ENCODE measurements at places on chromosomes 16 and 17. TPM values are rescaled to one million over a fixed set of nuclear protein-coding genes. Genes with fewer than 3 reads are reported as not detected.

GRCh38 chr16:56625943-56626654 is 518 bp downstream of the MT1E start:
- H3K27ac ChIP-seq, result peak overlapping the region; percentile 94
- peak overlapping the region; percentile 67 for H3K4me3 ChIP-seq
- no peak for DNase-seq
- H3K36me3 ChIP-seq, result no peaks in the 10 kb centered on the region
- H3K27me3 ChIP-seq, result no peaks in the 10 kb centered on the region

FZD2 gene
- polyA plus RNA-seq, result 1.5 TPM

GRCh38 chr16:67546761-67547422 is 15.4 kb upstream of the CTCF start:
- no peak overlapping the region for H3K4me3 ChIP-seq
- H3K27ac ChIP-seq, result peak overlapping the region; percentile 0
- H3K36me3 ChIP-seq, result peaks cover 39% of the 10 kb centered on the region
- peaks cover 15% of the 10 kb centered on the region for H3K4me1 ChIP-seq
- no peaks in the 10 kb centered on the region for H3K27me3 ChIP-seq

GRCh38 chr17:46950997-46951621 is 27.9 kb downstream of the RPRML start:
- H3K27ac ChIP-seq, result no peak overlapping the region
- DNase-seq, result peak; percentile 17
- H3K36me3 ChIP-seq, result peaks cover 8% of the 10 kb centered on the region
- H3K4me1 ChIP-seq, result no peaks in the 10 kb centered on the region
- no peak overlapping the region for H3K4me3 ChIP-seq
- peaks cover 4% of the 10 kb centered on the region for H3K27me3 ChIP-seq

- H3K27me3 ChIP-seq, result no peaks in the 10 kb centered on the region
- H3K4me3 ChIP-seq, result no peak overlapping the region
- H3K27ac ChIP-seq, result no peak overlapping the region
These were observed 56.4 kb upstream of the FAM20A start for GRCh38 chr17:68657576-68657975.

DNA sequence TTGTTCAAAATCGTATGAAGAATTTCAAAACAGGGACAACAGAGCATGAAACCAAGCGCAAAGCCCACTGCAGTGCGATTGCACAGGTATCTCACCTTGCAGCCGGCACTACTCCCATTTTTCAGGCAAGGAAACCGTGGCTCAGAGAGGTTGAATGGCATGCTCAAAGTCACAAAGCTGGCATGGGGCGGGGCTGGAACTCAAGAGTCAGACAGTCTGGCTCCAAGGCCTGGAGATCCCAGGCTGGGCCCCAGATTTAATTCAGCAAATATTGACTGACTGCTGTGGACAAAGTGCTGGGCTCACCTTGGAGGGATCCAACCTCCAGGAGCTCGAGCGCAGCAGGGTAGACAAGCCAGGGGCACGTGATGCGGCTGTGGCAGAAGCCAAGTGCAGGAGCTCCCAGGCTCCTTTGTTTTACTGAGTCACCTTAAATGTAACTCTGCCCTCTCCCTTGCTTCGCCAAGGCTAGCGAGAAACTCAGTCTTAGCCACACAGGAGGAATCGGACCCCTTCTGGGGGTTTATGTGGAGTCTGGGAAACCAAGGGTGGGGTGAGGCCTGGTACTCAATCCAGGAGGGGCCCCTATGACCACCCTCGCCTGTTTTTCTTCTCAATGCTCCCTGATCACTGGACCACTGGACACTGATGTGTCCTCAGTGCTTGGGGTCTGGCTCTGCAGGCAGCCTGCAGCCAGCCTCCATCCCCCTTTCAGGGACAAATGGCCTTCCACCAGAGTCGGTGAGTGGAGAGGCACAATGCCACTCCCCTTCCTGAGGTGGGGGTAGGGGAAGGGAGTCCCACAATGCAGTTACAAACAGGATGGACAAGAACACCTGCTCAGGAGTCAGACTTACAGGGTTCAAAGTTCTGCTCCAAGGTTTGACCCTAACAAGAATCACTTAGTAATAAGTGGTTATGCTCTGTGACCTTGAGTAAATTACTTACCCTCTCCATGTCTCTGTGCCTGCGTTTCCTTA is 3.9 kb upstream of the SPATA20 start:
- peak; percentile 95 for DNase-seq
- peaks cover 50% of the 10 kb centered on the region for H3K4me1 ChIP-seq
- H3K36me3 ChIP-seq, result peaks cover 5% of the 10 kb centered on the region
- peak overlapping the region; percentile 81 for H3K27ac ChIP-seq

DNA sequence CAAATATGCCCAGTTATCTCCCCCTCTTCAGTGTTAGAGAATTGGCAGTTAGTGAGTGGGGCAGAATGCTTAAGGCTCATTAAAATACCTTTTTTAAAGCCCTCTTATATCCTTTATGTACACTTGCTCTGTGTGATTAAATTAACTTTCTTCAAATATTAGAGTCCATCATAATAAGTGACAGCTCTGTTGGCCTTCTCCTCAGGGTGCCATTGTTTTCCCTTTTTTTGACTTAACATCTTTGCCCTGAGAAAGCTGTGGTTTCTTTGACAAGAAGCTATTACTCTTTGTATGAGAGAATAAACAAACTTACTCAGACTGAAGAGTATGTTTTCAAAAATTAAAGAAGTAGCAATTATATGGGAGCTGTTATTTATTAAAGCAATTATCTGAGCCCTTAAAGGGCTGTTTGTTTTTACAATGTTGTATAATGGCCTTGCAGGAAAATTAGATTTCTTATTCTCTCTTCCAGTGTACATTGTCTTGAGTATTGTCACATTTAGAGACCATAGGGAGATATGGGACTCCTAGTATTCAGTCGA is 13.4 kb downstream of the RBBP6 start:
- peaks cover 53% of the 10 kb centered on the region for H3K36me3 ChIP-seq
- no peak for DNase-seq
- no peak overlapping the region for H3K4me3 ChIP-seq
- no peaks in the 10 kb centered on the region for H3K27me3 ChIP-seq

DNA sequence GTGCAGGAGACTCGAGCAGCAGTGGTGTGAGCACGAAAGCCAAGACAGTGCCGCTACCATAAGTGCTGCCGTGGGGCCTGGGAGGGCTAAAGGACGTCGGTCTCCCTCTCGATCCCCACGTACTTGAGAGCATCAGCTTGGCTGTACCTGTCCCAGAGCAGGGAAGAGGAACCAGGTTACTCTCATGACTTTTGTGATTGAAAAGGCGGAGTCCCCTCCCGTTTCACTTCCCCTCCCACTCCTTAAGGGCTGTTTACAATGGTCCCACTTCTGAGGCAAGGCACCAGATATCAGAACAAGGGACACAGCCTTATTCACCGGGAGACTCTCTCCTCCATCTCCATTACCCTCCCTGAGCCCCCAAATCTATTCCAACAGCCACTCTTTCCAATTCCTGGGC is 20.1 kb downstream of the CNTNAP1 start:
- H3K4me3 ChIP-seq, result no peak overlapping the region
- no peaks in the 10 kb centered on the region for H3K27me3 ChIP-seq
- no peak for DNase-seq

TGFB1I1 gene
- polyA plus RNA-seq, result 49.1 TPM

- H3K4me3 ChIP-seq, result no peak overlapping the region
- no peaks in the 10 kb centered on the region for H3K36me3 ChIP-seq
- no peak overlapping the region for H3K27ac ChIP-seq
- no peak for DNase-seq
- H3K4me1 ChIP-seq, result no peaks in the 10 kb centered on the region
- no peaks in the 10 kb centered on the region for H3K27me3 ChIP-seq
These were observed 403.8 kb downstream of the SHISA9 start for GRCh38 chr16:13305019-13305755.

- peaks cover 50% of the 10 kb centered on the region for H3K27me3 ChIP-seq
- H3K27ac ChIP-seq, result no peak overlapping the region
- H3K36me3 ChIP-seq, result no peaks in the 10 kb centered on the region
- peak; percentile 79 for DNase-seq
- peaks cover 22% of the 10 kb centered on the region for H3K4me1 ChIP-seq
- H3K4me3 ChIP-seq, result peak overlapping the region; percentile 29
These were observed 706 bp downstream of the SHISA6 start for GRCh38 chr17:11241611-11242226.

MEFV gene
- polyA plus RNA-seq, result 0.44 TPM

UBE2I gene
- polyA plus RNA-seq, result 48.2 TPM

CDH13 gene
- 0.12 TPM for polyA plus RNA-seq

- peaks cover 30% of the 10 kb centered on the region for H3K4me1 ChIP-seq
- H3K36me3 ChIP-seq, result peaks cover 4% of the 10 kb centered on the region
- no peaks in the 10 kb centered on the region for H3K27me3 ChIP-seq
- peak overlapping the region; percentile 48 for H3K27ac ChIP-seq
- DNase-seq, result peak; percentile 34
- H3K4me3 ChIP-seq, result no peak overlapping the region
These were observed 22.3 kb downstream of the ERN1 start for GRCh38 chr17:64107500-64108236.

DNA sequence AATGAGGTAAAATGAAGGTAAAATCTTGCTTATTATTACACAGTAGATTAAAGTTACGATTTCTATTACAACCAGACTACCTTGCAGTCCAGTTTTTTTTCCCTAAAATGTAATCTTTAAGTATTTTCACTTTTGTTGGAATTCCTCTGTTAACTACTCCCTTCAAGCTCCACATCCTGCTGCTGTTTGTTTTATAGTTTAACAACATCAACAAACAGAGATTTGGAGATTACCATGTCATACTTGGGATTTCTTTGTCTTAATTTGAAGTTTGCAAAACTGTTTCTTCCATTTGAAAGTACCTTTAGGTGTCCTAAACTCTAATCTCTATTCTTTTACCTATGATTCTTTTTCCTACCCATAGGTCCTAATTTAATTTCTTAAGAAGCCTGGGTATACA is 83.3 kb downstream of the ABHD15 start:
- DNase-seq, result no peak
- peaks cover 72% of the 10 kb centered on the region for H3K36me3 ChIP-seq
- H3K4me1 ChIP-seq, result no peaks in the 10 kb centered on the region
- H3K27me3 ChIP-seq, result no peaks in the 10 kb centered on the region

ZNF287 gene
- 2.5 TPM for polyA plus RNA-seq

DNA sequence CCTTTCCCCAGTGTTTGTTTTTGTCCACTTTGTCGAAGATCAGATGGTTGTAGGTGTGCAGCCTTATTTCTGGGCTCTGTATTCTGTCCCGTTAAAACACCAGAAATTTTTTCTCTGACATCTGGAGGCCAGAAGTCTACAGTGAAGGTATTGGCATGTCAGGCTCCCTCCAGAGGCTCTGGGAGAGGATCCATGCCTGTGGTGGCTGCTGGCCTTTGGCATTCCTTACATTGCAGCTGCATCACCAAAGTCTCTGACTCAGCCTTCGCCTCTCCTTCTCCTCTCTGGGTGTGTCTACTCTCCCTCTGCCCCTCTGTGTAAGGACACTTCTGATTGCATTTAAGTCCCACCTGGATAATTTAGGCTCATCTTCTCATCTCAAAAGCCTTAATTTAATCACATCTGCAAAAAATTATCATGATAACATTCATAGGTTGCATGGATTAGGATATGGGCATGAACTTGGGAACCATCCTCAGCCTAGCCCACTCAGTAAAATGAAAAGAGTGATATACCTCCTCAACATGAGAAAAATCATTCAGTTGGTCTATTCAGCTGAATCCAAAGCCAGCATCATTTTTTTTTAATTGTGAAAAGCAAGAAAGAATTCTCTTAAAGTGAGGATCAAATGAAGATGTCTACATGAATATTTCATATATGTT is 78.0 kb downstream of the MAP2K6 start:
- no peaks in the 10 kb centered on the region for H3K36me3 ChIP-seq
- H3K27ac ChIP-seq, result no peak overlapping the region
- H3K4me3 ChIP-seq, result no peak overlapping the region
- no peaks in the 10 kb centered on the region for H3K4me1 ChIP-seq
- DNase-seq, result no peak

KRT24 gene
- 0.56 TPM for polyA plus RNA-seq

DNA sequence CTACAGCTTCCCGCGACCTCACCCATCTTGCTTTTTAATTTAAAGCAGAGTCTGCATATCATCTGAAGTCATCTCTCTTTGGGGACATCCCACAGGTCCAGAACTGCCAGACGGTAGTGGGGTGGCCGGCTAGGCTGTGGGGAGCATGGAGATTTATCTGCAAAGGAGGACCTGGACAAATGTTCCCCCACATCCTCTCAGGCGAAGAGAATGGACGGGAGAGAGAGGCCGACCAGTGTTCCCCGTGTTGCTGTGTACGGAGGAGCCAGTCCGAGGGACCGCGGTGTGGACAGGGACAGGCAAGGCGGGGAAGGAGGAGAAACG is 665 bp upstream of the MT1M start:
- peak overlapping the region; percentile 54 for H3K4me3 ChIP-seq
- no peaks in the 10 kb centered on the region for H3K36me3 ChIP-seq
- H3K27ac ChIP-seq, result peak overlapping the region; percentile 87
- H3K4me1 ChIP-seq, result peaks cover 41% of the 10 kb centered on the region
- H3K27me3 ChIP-seq, result peaks cover 49% of the 10 kb centered on the region

DNA sequence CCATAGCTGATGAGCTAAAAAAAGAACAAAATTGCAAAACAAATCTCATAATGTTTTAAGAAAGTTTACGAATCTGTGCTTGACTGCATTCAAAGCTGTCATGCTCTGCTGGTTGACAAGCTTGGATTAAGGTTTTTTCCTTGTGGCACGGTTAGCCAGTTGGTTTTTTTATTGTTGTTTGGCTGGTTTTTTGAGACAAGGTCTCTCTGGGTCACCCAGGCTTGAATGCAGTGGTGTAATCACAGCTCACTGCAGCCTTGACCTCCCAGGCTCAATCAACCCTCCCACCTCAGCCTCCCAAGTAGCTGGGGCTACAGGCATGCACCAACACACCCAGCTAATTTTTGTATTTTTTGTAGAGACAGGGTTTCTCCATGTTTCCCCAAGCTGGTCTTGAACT is 45.7 kb downstream of the PHKB start:
- no peak overlapping the region for H3K4me3 ChIP-seq
- peaks cover 28% of the 10 kb centered on the region for H3K36me3 ChIP-seq
- no peaks in the 10 kb centered on the region for H3K27me3 ChIP-seq
- H3K4me1 ChIP-seq, result no peaks in the 10 kb centered on the region
- H3K27ac ChIP-seq, result no peak overlapping the region

GRCh38 chr16:82085011-82085779 is 50.1 kb downstream of the HSD17B2 start:
- H3K27ac ChIP-seq, result no peak overlapping the region
- no peaks in the 10 kb centered on the region for H3K27me3 ChIP-seq
- no peak overlapping the region for H3K4me3 ChIP-seq
- DNase-seq, result no peak
- H3K36me3 ChIP-seq, result no peaks in the 10 kb centered on the region
- no peaks in the 10 kb centered on the region for H3K4me1 ChIP-seq

SLC13A2 gene
- 0.15 TPM for polyA plus RNA-seq

GRCh38 chr17:13721705-13722104 is 120.0 kb upstream of the HS3ST3A1 start:
- no peak for DNase-seq
- no peak overlapping the region for H3K27ac ChIP-seq
- H3K4me3 ChIP-seq, result no peak overlapping the region
- no peaks in the 10 kb centered on the region for H3K36me3 ChIP-seq
- H3K27me3 ChIP-seq, result no peaks in the 10 kb centered on the region
